ENCODE measurements at places on chromosomes 5 and 9.

DNA sequence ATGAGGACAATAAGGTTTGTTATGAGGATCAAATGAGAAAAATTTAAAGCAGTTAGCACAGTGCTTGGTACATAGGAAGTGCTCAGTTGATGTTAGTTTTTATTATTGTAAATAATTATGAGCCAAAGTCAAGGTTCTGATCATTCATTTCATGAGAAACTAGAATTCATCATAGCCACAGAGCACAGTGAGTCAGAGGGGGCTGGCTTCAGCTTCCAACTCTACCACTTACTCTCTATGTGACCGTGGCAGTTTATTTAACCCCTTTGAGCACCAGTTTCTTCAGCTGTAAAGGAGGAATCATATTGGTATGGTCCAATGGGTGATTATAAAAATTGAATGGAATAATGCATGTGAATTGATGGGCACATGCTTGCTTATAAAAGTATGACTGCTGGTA, 39.4 kb downstream of the KLHL3 start:
- H3K27me3 ChIP-seq = no peaks in the 10 kb centered on the region
- H3K27ac ChIP-seq = no peak overlapping the region
- no peaks in the 10 kb centered on the region for H3K4me1 ChIP-seq
- no peak for ATAC-seq
- no peak overlapping the region for H3K4me3 ChIP-seq

DNA sequence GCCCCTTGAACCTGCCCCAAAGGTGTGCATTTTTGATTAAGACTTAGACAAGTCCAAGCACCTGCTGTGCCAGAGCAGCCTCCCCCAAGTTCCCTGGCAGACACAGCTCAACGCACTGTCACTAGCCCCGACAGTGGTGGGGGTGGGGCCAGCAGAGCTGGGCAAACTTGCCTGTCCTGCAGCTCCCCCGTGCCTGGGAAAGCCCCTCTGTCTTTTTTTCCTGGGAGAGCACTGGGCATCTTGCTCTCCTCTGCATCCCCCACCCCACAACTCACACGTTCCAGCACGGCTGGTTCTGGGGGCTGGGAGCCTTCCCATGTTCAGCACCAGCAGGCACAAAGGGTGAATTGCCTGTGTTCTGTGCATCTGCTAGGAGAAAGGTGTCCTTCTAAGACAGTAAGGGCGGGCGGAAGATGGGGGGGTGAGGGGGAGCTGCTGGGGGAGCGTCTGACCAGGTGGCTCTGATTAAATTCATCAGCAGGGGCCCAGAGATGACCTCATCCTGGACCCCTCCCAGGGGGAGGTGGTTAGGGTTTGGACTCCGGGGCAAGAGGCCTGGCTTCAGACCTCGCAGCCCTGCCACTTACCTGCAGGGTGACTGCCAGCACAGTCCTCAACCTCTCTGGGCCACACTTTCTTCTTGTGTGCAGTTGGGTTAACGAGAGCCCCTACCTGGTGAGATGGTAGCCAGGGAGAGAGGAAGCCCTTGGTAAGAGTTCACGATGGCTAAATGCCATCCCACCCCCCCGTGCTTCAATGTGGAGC, 23.5 kb downstream of the HMCN2 start:
- peaks cover 17% of the 10 kb centered on the region for H3K36me3 ChIP-seq
- peak overlapping the region; percentile 70 for H3K27ac ChIP-seq
- peaks cover 4% of the 10 kb centered on the region for H3K4me1 ChIP-seq
- H3K4me3 ChIP-seq = no peak overlapping the region
- no peak for ATAC-seq

- no peak overlapping the region for H3K4me3 ChIP-seq
- no peaks in the 10 kb centered on the region for H3K4me1 ChIP-seq
- no peaks in the 10 kb centered on the region for H3K36me3 ChIP-seq
- no peak overlapping the region for H3K27ac ChIP-seq
Measured at GRCh38 chr9:89863837-89864236, 259.0 kb downstream of the GADD45G start.

DNA sequence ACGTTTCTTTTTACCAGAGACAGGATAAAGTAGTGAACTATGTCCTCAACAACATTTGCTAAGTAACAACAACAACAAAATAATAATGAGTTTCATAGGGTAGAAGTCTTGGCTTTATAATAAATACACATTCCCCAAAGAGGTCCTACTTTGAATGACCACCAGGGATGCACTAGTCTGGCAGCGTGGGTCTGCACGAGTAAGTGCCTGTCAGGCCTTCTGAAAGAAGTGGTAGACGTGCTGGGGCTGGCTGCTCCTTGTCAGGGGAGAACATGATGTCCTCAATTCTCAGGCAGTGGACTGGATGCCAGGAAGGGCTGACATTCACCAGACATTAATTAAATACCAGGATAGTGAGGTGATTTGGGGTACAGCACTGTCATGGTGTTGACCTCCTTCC, 331.1 kb downstream of the TMEM38B start:
- H3K27me3 ChIP-seq = no peaks in the 10 kb centered on the region
- no peak overlapping the region for H3K27ac ChIP-seq
- no peaks in the 10 kb centered on the region for H3K36me3 ChIP-seq
- no peaks in the 10 kb centered on the region for H3K4me1 ChIP-seq

DNA sequence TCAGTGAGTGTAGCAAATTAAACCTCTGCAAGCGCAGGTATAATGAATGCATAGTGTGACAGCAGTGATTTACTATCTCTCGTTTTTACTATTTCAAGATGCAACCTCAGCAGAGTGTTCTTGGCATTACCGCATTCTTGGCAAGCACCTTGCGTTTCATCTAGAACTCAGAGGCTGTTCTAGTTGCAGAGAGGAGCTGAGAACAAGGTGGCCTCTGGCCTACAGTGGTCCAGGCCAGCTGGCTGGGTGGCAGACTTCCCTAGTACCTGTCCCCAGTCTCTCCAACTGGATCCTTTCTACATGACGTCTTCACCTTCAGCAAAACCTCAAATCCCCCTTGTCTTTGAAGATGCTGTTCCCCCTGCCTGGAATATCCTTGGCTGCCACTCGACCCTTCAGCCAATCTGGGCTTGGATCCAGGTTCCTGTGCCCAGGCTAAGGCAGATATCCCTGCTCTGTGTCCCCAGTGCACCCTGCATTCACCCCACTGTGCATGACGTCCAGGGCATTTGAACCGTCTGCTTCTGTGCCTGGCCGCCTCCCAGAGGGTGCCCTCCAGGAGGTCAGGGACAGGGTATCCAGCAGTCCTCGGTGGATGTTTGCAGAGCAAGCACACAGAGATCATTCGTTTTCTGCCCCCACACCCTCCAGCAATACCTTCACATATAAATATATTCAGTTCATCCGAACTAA, 120.4 kb upstream of the CPEB4 start:
- no peak for ATAC-seq
- peaks cover 17% of the 10 kb centered on the region for H3K27me3 ChIP-seq
- no peak overlapping the region for H3K27ac ChIP-seq
- no peak overlapping the region for H3K4me3 ChIP-seq

DNA sequence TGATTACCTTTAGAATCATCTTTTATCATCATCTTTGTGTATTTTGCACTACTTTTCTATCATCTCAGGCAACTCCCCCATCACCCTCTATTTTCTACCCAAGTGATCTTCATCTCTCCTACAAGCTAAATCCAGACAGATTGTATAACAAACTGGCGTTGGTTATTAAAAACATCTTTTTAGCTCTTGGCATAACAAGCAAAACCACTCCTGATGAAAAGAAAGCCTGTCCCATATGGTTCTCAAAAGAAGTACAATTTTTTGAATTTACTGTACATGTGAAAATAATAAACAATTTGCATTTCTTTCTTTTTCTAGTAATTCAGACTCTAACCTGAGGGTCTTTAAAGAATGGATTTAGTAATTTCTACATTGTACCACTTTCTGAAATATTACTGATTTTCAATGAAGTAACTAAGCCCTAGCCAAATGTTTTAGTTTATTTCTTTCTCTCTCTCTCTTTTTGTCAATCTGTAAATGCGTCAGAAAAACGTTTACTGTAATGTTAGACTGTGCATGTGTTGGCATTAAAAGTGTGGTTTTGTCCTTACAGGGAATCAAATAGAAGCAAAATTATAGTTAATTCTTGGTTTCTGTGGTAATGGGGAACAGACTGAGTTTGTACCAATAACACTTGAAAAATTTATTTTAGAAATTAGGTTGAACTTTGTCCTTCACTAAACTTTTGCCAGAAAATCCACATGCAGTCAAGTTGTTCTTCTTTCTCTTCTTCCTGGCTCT, 52.5 kb upstream of the RPS23 start:
- peaks cover 4% of the 10 kb centered on the region for H3K4me1 ChIP-seq
- H3K27ac ChIP-seq = no peak overlapping the region
- H3K36me3 ChIP-seq = no peaks in the 10 kb centered on the region
- ATAC-seq = no peak
- no peak overlapping the region for H3K4me3 ChIP-seq

DNA sequence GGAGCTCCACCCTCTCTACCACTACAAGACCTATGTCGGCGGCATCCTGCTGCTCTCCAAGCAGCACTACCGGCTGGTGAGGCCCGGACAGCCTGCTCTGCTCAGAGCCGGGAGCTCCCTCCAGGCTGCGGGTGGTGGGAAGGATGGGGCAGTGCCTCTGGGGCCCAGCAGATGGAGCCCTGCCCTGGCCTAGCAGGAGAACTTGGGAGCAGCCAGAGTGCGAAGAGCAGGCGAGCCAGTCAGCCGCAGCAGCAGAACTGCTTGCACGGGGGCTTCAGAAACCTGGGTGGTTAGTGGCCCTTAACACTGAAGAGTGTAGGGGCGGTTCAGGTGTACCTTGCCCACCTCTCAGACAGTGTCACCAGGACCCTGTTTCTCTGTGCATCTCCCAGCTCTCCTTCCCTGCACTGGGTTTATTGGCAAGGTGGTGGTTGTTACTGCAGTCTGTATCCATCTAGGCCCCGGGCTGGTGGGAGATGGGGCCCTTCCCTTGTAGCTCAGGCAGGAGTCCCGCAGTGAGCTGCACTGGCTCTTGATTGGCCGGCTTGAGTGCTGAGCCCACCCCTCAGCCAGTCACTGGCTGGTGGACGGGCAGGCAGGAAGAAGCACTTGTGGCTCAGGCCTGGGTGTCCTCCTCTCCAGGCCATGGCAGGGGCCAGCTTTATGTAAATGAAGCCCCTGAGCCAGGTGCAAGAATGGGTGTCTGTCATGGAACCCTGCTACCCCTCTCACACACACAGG, 7.7 kb downstream of the B4GALT7 start:
- no peaks in the 10 kb centered on the region for H3K4me1 ChIP-seq
- H3K27me3 ChIP-seq = no peaks in the 10 kb centered on the region
- peak; percentile 81 for ATAC-seq
- H3K27ac ChIP-seq = no peak overlapping the region
- no peaks in the 10 kb centered on the region for H3K36me3 ChIP-seq
- no peak overlapping the region for H3K4me3 ChIP-seq
